Gastrocnemius medialis (tissue), 4 donors: ENCODE measurements at places on chromosomes 12 and 14. TPM values are rescaled to one million over a fixed set of nuclear protein-coding genes. Genes with fewer than 3 reads are reported as not detected.

The MIP gene
- total RNA-seq: not detected

The KCNH3 gene
- not detected for total RNA-seq

The COA8 gene
- 64.2 TPM for total RNA-seq

The ZNF410 gene
- total RNA-seq: 33.2 TPM

The NGDN gene
- 36.2 TPM for total RNA-seq

The TEAD4 gene
- total RNA-seq: 91.1 TPM

The NEK9 gene
- 36.3 TPM for total RNA-seq

The GLIPR1L1 gene
- not detected for total RNA-seq

The APOF gene
- not detected for total RNA-seq

The LRCOL1 gene
- total RNA-seq: not detected

The C14orf39 gene
- 3.3 TPM for total RNA-seq

The SLC2A14 gene
- total RNA-seq: not detected

The SRRM4 gene
- total RNA-seq: not detected

The ZDHHC22 gene
- total RNA-seq: not detected

The TMTC2 gene
- 1.7 TPM for total RNA-seq

The PKP2 gene
- total RNA-seq: 4.4 TPM

The OTUB2 gene
- 0.11 TPM for total RNA-seq

The TUBA1B gene
- 1,632 TPM for total RNA-seq

The PARPBP gene
- total RNA-seq: 0.61 TPM

The FIGNL2 gene
- 0.25 TPM for total RNA-seq

The NPFF gene
- total RNA-seq: not detected

The ASCL1 gene
- not detected for total RNA-seq

The ACSM4 gene
- not detected for total RNA-seq

The ESPL1 gene
- total RNA-seq: not detected

The HOXC6 gene
- total RNA-seq: 1.0 TPM

The RASSF8 gene
- 29.7 TPM for total RNA-seq

The OASL gene
- 0.36 TPM for total RNA-seq

The CCDC88C gene
- total RNA-seq: 1.8 TPM

The RASSF9 gene
- total RNA-seq: 1.3 TPM

The RFLNA gene
- 1.1 TPM for total RNA-seq

The NRXN3 gene
- 0.16 TPM for total RNA-seq

The KRT71 gene
- not detected for total RNA-seq

The SLC38A1 gene
- total RNA-seq: 286 TPM

The C12orf56 gene
- not detected for total RNA-seq

The ENO2 gene
- 2.0 TPM for total RNA-seq

The PLA2G1B gene
- total RNA-seq: not detected

The NELL2 gene
- 0.58 TPM for total RNA-seq

The PSMA6 gene
- total RNA-seq: 502 TPM

The INHBC gene
- 0.20 TPM for total RNA-seq

The INHBE gene
- total RNA-seq: 2.2 TPM

The SYCP3 gene
- not detected for total RNA-seq

The AMHR2 gene
- 1.0 TPM for total RNA-seq

The ZNF891 gene
- 0.55 TPM for total RNA-seq

The TAMALIN gene
- total RNA-seq: 9.3 TPM

The KRT77 gene
- total RNA-seq: not detected

The VEZT gene
- 100 TPM for total RNA-seq

The PPHLN1 gene
- 52.3 TPM for total RNA-seq

The RHEBL1 gene
- total RNA-seq: 0.46 TPM

The OR6C6 gene
- not detected for total RNA-seq

The C3AR1 gene
- total RNA-seq: 0.95 TPM

The KRT73 gene
- total RNA-seq: not detected

The VIPAS39 gene
- 17.9 TPM for total RNA-seq
